Dorsolateral prefrontal cortex (tissue), 122 donors: ENCODE measurements at places on chromosomes 5 and 9.

DNA sequence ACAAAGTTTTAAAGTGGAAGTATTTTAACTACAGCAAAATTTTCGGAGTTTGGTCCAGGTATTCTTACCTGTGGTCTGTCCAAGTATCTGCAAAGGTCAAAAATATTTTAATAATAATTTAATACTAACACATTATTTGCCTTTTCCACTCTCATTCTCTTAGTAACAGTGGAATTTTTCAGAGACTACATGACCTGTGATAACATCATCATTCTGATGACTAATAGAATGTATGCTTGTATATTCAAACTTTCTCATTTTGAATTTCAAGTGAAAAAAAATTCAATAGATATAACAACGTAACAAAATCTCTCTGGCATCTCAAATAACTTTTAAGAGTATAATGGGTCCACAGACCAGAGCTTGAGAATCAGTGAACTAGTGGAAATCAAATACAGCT lies 78.3 kb downstream of the FBXL17 start:
- DNase-seq = no peak

DNA sequence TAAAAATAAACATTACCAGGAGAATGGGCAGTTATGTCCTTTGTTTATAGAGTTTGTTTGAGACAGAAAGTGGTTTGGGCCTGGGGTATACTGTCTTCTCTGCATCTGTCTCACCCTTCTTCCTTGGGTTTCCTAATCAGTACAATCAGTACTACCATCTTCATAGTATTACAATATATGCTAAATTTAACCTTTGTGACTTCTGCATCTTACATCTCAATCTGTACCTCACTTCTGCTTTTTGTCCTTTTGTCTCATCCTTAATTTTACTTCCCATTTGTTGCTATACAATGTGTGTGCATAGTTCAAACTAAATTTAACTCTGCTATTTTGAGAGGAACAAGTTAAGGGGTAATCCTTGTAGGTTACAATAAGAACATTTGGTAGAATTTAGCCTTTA lies 19.6 kb downstream of the FBXO38 start:
- no peak for DNase-seq

- no peak for DNase-seq
Measured at GRCh38 chr9:38134611-38135237, 65.7 kb upstream of the SHB start.

DNA sequence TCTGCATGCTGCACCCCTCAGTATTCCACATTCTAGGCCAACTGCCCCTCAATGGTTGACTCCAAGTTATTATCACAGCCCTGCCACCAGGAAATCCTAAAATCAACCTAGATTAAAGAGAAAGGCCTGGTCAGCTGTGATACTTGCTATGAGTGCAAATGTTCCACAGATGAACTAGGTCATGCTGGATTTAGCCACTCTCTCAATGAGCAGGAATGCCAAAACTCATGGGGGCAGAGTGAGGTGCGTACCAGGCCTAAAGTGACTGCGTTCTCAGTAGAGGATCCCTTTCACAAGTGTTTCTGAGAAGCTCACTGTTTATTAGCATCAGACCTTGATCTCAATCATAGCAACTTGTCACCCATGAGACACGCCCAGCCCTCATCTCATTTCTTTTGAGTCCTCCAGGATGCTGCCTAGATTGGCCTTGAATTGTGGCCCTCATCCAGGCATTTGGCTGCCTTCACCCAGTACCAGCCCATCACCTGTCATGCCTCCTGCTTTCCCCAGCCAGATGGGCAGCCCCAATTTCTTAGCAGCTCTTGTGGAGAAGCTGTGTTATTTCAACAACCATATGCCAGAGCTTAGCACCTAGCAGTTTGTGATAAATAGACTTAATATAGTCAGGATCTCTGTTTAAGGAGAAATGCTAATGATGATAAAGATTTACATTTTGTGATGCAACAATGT lies 383.9 kb downstream of the CTNND2 start:
- DNase-seq = no peak

DNA sequence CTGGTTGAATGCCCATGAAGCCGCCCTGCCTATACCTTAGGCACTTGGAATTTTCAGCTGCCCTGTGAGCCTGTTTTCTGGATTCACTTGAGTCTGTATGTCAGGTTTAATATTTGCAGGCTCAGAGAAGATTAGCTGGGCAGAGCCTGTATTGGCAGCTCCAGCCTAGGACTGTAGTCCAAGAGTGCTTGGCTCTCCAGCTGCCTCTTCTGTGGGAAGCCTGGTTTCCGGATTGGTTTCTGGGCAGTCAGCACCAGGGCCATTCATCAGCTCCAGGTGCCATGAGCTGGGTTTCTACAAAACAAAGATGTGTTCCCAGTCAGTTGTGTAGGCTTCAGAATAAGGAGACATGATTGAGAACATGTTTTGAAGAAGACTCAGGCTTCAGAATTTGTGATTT lies 90.1 kb downstream of the ARHGAP26 start:
- no peak for DNase-seq

DNA sequence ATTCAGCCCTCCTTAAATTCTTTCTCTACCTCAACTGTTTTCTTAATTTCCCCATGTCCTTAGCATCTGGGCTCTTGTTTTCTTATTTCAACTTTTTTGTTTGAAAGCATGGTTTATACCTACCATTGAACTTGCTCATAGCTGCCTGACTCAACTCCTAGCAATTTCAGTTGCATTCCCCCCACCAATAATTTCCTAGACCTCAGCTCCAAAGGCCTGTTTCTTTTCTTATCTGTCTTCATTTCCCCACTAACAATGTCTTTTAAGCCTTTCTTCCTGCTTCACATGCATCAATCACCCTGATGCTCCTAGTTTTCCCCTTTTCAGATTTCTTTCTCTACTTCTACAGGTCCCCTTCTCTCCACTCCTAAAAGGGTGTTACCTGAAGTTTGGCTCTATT lies 129.7 kb upstream of the PDE4D start:
- DNase-seq = no peak

DNA sequence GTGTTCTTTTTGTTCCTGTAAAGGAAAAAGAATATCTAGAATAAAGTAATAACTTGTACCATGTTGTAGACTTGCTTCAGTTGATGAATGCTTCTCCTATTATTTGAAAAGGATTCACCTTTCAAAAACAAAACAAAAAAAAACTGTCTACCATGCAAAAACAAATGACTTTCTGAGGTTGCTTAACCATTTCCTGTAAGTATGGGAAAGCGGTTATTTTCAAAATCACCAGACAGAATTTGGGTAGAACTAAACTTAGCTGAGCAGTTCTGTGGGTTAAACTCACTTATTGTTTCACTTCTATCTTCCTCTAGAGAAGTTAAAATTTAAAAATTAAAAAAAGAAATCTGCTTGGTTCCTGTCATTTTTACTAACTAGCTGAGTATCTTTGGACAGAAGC lies 25.2 kb downstream of the LNPEP start:
- no peak for DNase-seq

DNA sequence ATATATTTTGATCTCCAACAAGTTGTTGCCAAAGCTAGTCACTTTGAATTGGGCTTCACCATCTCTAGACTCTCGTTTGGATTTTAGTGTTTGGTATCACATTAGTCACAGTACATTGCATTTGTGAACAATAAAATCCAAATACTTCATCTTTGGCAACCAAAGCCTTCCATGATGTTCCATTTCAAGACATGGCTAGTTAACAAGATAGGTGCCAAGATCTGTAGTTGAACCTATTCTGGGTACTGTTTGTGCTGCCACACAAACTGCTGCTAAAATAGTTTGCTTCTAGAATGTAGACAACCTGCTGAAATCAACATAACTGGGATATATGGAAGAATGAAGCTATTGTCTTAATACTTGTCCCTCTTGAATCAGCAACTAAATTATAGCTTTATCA lies 207.5 kb downstream of the LRRC70 start:
- DNase-seq = no peak

DNA sequence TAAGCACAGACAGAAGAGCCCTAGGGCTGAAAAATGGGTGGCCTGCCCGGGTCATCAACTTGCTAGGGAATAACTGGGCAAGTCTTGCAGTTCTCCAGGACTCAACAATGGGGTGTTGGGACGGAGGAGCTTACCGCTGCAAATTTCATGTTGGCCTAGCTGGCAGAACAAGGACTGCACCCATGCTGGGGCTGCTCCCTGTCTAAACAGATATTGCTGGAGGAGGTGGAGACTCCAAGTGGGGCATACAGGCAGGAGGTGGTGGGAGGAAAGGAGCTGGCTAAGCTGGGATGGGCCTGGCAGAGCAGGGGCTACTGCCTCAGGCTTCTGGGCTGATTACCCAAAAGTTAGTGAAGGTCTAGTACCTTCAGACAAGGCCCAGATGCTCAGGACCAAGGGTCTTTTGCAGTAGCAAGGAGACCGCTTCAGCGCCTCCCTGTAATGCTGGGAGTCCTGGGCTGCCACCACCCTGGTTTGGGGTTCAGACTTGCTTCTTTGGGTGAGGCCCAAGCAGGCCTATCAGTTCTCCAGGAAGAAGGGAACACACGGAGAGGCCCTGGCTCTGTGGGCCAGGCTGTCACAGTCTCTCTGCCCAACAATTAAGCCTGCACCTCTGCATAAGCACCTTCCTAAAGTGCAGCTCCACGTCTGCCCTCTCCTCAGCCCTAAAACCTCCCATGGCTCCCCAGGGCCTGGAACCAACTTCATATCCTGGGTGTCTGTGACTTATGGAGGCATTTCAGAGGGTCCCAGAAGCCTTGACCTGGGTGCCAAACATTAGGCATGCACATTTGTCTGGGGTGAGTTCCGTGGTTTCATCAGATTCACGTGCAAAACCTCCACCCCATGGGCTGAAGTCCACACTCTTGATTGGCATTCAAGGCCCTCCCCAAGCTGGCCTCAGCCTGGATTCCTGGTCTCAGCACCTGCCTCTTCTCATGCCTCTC lies 24.2 kb upstream of the KIF12 start:
- DNase-seq = no peak

DNA sequence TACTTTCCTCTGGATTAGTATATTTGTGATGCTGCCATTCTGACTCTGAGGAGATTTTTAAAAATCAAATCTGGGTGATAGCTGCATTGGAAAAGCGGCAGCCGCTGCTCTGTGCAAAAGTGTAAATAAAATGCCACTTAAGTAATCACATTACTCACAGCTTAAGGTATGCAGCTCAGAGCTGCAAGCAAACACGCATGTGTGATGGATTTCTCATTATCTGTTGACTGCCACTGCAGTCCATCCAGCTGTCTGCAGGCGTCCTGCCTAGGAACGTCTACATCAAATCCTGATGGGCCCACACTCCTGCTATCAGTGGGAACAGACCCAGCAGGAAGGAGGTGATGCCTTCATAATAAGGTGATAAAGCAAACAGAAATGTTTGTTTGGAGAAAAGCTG lies 216.9 kb downstream of the SPOCK1 start:
- no peak for DNase-seq

DNA sequence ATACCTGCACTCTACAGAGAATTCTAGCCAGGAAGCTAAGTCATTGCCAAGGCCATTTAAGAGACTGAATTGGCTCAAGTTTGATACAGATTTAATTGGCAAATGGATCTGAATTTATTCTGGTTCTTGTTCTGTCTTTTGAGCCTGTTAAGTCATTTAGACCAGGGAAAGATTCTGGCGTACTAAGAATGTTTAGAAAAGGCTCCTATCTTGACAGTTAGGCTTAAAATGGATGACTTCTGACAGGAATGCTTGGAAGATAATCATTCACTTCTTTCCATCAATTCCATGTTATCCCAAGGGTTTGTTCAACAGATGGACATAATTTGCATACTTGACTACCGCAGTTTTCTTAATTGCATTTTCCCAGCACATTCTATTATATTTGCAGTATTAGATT lies 376.6 kb downstream of the PTPRD start:
- DNase-seq = no peak

DNA sequence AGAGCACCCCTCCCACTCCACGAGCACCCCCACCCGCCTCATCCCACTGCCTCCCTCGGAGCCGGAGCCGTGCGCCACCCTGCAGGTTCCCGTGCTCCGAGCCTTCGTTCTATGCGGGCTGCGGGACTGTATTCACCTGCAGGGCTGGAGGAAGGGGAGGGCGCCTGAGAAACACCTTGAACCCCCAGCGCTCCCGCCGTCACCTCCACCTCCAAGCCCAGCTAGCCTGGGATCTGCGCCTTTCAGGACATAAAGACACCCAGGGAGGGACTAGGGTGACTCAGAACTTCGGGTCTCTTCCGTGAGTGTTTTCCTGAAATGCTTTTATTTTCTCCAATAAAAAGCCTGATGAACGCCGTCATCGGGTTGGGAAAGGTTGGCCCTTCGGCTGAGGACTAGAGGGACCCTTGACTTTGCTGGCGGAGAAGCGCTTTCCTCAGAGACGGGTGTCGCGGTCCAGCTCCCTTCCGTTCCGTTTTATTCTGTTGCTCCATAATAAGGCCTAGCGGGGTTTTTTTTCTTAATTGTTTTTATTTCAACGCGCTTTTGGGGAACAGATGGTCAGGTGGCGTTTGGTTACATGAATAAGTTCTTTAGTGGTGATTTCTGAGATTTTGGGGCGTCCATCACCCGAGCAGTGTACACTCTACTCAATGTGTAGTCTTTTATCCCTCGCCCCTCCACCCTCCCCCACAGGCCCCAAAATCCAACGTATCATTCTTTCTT lies 4.6 kb downstream of the TLX3 start:
- DNase-seq = no peak

GRCh38 chr9:111994831-111995458 lies 98.3 kb downstream of the UGCG start:
- DNase-seq = no peak

DNA sequence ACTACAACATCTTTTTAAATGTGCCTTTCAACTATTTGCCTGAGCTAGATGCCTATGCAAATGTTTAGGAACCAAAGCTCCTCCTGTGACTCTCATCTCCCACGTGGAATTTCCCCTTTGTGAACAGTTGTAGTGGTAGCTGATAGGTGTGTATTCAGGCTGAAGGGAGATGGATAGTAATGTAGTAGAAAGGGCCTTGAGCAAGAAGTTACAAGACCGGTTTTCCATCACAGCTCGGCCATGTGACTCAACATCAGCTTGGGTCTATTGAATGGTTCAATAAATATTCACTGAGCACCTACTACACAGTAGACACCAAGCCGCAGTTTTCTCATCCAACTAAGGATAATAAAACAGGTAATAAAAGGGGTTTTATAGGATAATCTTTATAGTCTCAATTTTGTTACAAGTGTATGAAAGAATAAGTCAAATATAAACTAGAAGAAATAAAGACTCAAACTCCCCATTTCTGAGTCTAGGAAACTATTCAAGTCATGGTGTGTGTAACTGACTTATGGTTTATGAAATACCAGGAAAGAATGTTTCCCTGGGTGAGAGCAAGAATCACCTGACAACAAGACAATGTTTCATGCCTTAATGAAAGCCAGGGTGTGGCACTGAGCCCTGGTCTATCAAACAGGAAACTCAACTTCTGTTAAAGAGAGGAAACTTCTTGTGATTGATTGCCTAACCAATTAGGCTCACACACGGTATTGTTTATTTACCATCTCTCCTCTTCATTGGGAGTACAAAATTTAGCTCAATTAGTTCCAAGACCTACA lies 187.1 kb upstream of the SPEF2 start:
- DNase-seq = no peak

GRCh38 chr5:82595113-82595512 lies 317.0 kb upstream of the RPS23 start:
- DNase-seq = no peak

DNA sequence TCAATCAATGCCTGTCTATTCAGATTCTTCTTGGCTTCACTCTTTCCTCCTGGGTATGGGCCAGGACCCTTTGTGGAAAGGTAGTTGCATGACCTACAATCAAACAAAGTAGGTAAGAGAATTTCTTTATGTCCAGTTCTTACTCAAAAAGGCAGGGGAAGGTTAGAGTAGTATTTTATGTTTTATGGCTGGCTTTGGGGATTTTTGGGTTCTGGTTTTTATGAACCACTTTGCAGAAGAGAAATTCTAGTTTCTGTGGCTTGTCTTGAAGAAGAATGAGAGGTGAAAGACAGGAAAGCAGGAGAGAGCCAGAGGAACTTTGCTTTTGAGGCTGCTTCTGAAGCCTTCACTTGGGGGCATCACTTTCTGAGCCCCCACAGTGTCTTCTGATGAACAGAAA lies 14.7 kb upstream of the CRHBP start:
- DNase-seq = no peak
